H1 (cell line): ENCODE measurements at places on chromosomes 16 and 17.

DNA sequence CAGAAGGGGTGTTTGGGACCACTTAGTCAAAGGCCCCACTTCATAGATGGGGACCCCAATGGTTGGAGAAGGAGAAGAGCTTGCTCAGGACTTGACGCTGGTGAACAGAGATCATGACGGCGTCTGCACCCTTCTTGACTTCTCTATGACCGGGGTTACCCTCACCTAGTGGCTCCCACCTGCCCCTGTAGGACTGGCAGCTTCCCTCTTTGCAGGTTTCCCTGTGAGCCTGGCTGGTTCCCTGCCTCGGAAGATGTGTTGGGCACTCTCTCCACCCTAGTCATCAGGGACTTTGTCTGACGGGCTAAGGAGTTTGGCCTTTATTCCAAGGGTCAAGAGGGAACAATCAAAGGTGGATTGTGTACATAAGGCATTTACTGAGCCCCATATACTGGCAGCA, 22.7 kb downstream of the TBX4 start:
- H3K4me3 ChIP-seq = no peak overlapping the region
- no peak overlapping the region for H3K27ac ChIP-seq
- H3K36me3 ChIP-seq = no peaks in the 10 kb centered on the region

DNA sequence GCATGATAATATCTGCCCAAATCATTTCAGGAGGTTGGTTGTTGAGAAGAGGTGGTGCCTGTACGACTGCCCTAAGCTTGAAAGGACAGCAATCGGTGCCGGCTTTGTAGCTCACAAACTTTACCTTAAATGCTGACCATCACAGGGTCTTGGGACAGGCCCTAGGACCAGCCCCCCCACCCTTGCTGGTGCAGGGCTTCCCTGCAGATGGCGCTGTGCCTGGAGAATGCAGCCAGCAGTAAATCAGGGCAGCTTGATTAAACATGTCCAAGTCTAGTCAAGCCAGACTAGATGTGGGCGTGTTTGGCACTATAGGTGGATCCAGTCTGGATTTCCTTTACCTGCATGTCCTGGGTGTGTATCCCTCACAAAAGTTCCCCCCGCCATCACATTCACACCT, 135.5 kb upstream of the CRHR1 start:
- H3K4me3 ChIP-seq = no peak overlapping the region
- H3K27ac ChIP-seq = no peak overlapping the region
- H3K36me3 ChIP-seq = no peaks in the 10 kb centered on the region
- DNase-seq = no peak
- no peaks in the 10 kb centered on the region for H3K27me3 ChIP-seq
- peaks cover 2% of the 10 kb centered on the region for H3K4me1 ChIP-seq

- H3K36me3 ChIP-seq = no peaks in the 10 kb centered on the region
- no peak for DNase-seq
- H3K27ac ChIP-seq = no peak overlapping the region
Measured at GRCh38 chr16:49620158-49620868, 235.6 kb downstream of the ZNF423 start.

- H3K4me3 ChIP-seq = peak overlapping the region; percentile 48
- no peaks in the 10 kb centered on the region for H3K36me3 ChIP-seq
- DNase-seq = peak; percentile 68
- no peaks in the 10 kb centered on the region; the same call in 1 of the 2 replicates for H3K27me3 ChIP-seq
- no peak overlapping the region for H3K27ac ChIP-seq
Measured at GRCh38 chr17:81365148-81365600, 30.1 kb upstream of the BAHCC1 start.

GRCh38 chr17:35189291-35189690, 4.9 kb downstream of the SLC35G3 start:
- H3K4me3 ChIP-seq = no peak overlapping the region
- H3K4me1 ChIP-seq = no peaks in the 10 kb centered on the region
- no peak overlapping the region for H3K27ac ChIP-seq
- DNase-seq = no peak
- H3K27me3 ChIP-seq = no peaks in the 10 kb centered on the region

GRCh38 chr16:87457061-87457611, 35.7 kb downstream of the ZCCHC14 start:
- DNase-seq = no peak
- H3K27ac ChIP-seq = no peak overlapping the region
- H3K4me1 ChIP-seq = peaks cover 2% of the 10 kb centered on the region; the same call in 1 of the 2 replicates
- peaks cover 11% of the 10 kb centered on the region; the same call in 1 of the 2 replicates for H3K36me3 ChIP-seq
- no peaks in the 10 kb centered on the region for H3K27me3 ChIP-seq
- H3K4me3 ChIP-seq = no peak overlapping the region

DNA sequence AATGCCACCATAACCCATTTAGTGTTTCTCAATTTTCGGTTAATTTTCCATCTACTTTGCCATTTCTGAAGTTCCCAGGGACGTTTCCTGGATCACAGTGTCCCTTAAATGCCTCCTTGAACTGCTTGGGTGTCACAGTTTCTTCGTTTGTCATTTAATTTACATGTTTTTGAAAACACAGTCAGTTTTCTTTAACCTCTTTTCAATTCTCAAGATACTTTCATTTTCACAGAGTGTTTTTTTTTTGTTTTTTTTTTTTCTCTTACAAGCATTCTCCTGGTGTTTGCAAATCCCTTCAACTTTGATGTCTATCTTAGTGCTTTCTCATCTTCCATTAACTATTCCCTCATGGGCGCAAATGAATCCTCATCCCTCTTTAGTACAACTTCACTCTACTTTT, 283.7 kb downstream of the GRIN2A start:
- H3K4me3 ChIP-seq = no peak overlapping the region
- no peaks in the 10 kb centered on the region for H3K36me3 ChIP-seq

- H3K27ac ChIP-seq = no peak overlapping the region
- no peaks in the 10 kb centered on the region for H3K27me3 ChIP-seq
- H3K36me3 ChIP-seq = no peaks in the 10 kb centered on the region
- no peaks in the 10 kb centered on the region for H3K4me1 ChIP-seq
Measured at GRCh38 chr17:55845385-55845784, 94.5 kb downstream of the PCTP start.

GRCh38 chr17:82376042-82376730, 4.6 kb downstream of the UTS2R start:
- DNase-seq = no peak
- H3K27me3 ChIP-seq = peaks cover 33% of the 10 kb centered on the region
- H3K4me3 ChIP-seq = no peak overlapping the region

- 0 out of 2 replicates have a peak, but pooled peaks cover 2% of the 10 kb centered on the region for H3K4me1 ChIP-seq
- no peak overlapping the region for H3K27ac ChIP-seq
- no peaks in the 10 kb centered on the region for H3K36me3 ChIP-seq
- no peaks in the 10 kb centered on the region for H3K27me3 ChIP-seq
Measured at GRCh38 chr16:86955136-86955855, 361.9 kb downstream of the C16orf95 start.

DNA sequence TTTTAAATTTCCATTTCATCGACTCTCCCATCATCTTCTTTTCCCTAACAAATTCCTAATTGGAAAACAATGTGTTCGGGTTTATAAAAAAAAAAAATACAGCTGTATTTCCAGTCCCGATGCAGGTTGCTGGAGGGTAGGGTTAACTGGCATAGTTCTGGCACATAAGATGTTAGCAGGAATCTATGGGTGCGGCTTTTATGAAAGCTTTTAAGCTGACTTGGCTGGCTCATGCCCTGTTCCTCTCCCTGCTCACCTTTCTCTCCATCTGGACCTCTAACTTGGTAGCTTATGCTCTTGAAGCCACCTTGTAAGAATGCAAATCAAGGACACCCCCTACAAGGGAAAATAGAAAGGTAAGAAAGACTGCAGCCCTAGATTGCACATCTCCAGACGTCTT, 33.2 kb upstream of the KCNJ2 start:
- no peaks in the 10 kb centered on the region for H3K27me3 ChIP-seq
- H3K27ac ChIP-seq = no peak overlapping the region
- DNase-seq = no peak
- no peaks in the 10 kb centered on the region for H3K4me1 ChIP-seq
- no peak overlapping the region for H3K4me3 ChIP-seq

- peaks cover 32% of the 10 kb centered on the region for H3K4me1 ChIP-seq
Measured at GRCh38 chr16:2473999-2474876, 689 bp upstream of the TBC1D24 start.

DNA sequence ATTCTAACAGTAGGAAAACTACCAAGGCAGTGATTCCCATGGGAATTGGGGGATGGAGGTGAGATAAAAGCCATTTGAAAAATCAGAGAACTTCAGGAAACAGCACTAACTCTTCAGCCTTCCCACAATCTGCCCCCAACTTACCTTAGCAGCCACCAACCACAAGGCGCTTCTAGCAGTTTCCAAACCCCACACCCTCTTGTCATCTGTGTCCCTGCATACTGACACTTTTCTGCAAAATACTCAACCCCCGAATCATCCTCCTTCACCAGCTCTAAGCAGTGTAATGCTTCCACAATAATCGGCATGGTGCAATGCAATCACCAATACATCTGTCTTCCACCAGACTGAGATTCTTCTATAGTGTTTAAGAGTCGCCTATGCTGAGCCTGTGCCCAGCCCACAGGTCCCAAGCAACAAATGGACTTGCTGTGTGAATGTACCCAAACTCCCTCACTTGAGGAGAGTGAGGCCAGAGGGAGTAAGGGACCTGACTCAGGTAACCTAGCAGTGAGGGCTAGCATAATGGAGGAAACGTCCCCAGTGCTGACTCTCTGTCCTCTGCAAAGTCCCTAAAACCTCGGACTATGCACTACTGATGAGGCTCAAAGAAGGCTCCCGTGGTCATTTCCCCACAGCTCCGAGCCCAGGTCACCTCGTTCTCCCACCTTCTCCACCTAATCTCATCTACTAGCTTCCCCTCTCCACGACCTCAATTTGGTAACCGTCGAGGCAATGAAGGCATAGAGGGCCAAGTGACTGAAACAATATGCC, 943 bp downstream of the DYNC1LI2 start:
- no peak for DNase-seq
- H3K27ac ChIP-seq = peak overlapping the region; percentile 99; the same call in 1 of the 2 replicates
- H3K4me1 ChIP-seq = peaks cover 9% of the 10 kb centered on the region
- peak overlapping the region; percentile 74 for H3K4me3 ChIP-seq
- H3K27me3 ChIP-seq = no peaks in the 10 kb centered on the region

DNA sequence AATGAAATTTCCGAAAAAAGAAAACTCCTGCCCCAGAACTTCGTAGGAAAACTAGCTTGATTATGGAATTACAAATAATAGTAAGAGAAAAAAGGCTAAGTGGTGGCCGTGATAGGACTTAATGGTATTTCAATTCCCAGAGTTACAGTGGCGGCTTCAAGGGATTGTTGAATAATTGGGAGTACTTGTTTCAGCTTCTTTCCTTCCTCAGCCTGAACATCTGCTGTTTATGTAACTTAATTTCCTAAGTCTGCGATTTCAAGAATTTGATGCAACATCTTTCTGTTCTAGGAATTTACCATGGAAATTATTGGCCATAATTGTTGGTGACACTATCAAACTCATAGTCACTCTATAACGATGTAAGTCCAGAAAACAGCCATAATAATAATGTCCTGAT, 684 bp upstream of the APPBP2 start:
- DNase-seq = no peak
- peak overlapping the region; percentile 95 for H3K27ac ChIP-seq
- H3K36me3 ChIP-seq = no peaks in the 10 kb centered on the region
- H3K27me3 ChIP-seq = no peaks in the 10 kb centered on the region
- H3K4me3 ChIP-seq = peak overlapping the region; percentile 99

- DNase-seq = no peak
- H3K36me3 ChIP-seq = peaks cover 24% of the 10 kb centered on the region
- H3K4me1 ChIP-seq = no peaks in the 10 kb centered on the region
- H3K27ac ChIP-seq = no peak overlapping the region
- H3K4me3 ChIP-seq = no peak overlapping the region
Measured at GRCh38 chr17:16091773-16092172, 92.1 kb downstream of the TTC19 start.

- H3K27ac ChIP-seq = no peak overlapping the region
- no peak for DNase-seq
- peaks cover 18% of the 10 kb centered on the region for H3K4me1 ChIP-seq
- H3K36me3 ChIP-seq = no peaks in the 10 kb centered on the region
- no peak overlapping the region for H3K4me3 ChIP-seq
Measured at GRCh38 chr17:77315010-77315409, 174.2 kb downstream of the SEC14L1 start.

GRCh38 chr17:28473542-28473941, at the start of gene SLC13A2:
SLC13A2 (plus strand) TSS chr17:28473644; CDS start chr17:28473713, 69 bp downstream.
- no peaks in the 10 kb centered on the region; the same call in 1 of the 2 replicates for H3K27me3 ChIP-seq
- no peaks in the 10 kb centered on the region for H3K4me1 ChIP-seq
- H3K36me3 ChIP-seq = no peaks in the 10 kb centered on the region
